Progenitor cell of endocrine pancreas (in vitro differentiated cells): ENCODE measurements at places on chromosomes 3 and 15. TPM values are rescaled to one million over a fixed set of nuclear protein-coding genes. Genes with fewer than 3 reads are reported as not detected.

The ZNF660 gene
- 22.6 and 27.1 TPM in 2 replicates for total RNA-seq

The GOLGA6L26 gene
- not detected in 2 replicates for total RNA-seq

The UNC13C gene
- total RNA-seq, result 7.3 and 7.7 TPM in 2 replicates

The HTR3E gene
- not detected in 2 replicates for total RNA-seq

The ABTB1 gene
- total RNA-seq, result 10.6 and 12.2 TPM in 2 replicates

DNA sequence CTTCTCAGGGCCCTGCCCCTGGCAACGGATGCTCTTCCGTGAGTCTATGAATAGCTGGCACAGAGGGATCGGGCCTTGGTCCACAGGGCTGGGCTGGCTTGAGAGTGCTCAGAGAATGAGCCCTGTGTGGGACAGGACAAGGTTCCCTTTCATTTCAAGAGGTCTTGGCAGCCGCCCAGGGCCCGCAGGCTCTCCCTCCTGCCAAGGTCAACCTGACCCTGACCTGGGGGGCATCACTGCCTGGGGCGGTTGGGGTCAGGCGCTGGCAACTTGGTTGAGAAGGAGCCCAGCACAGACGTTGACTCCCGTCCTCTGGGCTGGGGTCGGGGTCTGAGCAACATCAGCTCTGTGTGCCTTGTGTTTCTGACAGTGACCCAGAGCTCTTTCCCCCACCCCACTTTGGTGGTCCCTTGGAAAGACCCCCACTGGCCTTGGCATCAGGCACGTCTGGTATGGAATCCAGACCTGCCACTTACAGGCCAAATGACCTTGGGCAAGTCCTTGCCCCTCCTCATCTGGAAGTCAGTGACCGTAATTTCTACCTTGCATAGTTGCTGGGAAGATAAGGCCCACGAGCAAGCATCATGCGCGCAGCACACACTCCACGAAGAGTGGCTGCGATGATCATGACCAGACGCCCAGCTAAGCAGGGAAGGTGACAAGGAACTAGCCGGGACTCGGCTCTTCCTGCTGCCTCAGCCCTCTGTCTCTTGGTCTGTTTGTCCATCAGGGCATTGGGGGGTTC lies 36.4 kb downstream of the EPHB3 start:
- DNase-seq, result no peak

DNA sequence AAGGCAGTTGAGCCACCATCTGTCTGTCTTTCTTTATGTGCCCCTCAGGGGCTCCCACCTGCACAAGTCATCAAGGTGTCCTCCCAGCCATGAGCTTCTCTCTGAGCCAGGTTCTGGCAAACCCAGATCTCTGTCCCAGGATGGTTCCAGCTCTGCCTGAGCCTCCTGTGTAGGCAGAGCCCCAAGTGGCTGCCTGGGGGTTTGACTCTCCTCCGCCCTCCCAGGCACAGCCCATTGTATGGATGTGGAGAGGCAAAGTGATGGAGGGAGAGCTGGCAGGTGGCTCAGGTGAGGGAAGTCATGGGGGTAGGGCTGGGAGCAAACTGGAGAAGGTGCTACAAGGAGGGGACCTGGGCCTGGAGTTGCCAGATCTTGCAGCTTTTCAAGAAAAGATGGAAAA lies 56.9 kb downstream of the GRIP2 start:
- DNase-seq, result no peak

GRCh38 chr3:8453153-8453552 lies 48.5 kb upstream of the LMCD1 start:
- no peak for DNase-seq

DNA sequence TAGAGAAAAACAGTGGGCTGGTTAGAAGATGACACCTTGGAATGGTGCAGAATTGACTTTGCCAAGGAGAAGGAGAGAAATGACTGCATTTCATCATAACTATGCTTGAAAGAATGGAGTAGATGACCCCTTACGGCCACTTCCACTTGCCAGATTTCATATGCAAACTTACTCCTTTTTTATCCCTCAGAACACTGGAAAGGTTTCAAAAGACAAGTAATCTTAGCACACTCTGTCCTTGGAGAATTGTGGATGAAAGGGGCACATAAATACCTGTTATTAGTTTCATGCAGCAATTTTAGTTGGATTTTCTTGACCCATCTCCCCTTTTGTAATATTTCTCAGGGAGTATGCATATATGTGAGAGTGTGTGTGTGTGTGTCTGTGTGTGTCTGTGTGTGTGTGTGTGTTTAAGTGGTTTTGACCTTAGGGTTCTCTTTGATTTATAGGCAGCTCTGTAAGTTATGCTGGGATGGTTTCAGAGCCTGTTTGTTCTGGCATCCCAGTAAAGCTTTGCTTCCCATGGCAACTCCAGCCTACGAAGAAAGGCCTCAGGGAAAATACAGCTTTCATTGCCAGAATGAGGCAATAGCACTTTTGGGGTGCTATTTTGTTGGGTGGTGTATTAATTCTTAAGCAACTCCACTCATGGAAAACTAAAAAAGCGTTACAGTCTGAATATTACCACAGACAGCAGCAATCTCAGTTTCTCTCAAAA lies 122.2 kb upstream of the TP63 start:
- no peak for DNase-seq

GRCh38 chr15:99264125-99264524 lies 12.8 kb downstream of the LRRC28 start:
- DNase-seq, result no peak

GRCh38 chr3:189561256-189561655 lies 69.9 kb upstream of the TP63 start:
- no peak for DNase-seq

DNA sequence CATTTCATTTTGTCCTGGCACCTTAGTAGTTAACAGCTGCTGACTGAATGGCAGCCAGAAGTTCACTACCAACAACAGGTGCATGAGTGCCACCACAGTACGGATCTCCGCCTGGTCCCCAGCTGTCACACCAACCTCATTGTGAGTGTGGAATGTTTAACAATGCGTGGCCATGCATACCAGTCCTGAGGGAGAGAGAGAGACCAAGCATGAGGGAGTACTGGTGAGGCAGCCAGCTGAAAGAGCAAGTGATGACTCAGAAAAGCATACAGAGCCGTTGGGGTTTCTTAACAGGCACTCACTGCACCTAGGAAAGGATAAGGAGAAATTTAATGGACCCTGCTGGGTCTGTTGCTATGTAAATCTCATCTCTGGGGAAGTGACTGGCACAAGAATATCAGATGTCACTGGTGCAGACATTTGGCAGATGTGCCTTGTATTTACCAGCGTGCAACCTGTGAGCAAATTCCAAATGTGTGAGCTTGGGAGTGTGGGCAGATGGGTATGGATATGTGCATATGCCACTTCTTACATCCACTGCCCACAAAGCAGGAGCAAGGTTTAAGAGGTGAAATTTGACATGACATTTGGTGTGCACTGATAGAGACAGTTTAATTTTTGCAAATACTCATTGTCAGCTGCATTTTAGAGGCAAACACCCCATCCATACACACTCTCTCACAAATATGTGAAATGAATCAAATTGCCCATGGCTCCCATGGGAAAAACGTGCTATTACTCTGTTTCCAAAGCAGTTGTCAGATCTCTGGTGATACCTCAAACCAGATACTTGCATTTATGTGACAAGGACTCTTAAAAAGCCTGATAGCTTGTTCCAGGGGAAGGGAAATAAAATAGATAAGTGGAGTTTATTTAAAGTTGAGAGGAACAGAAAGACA lies 245.2 kb upstream of the ARPP21 start:
- no peak for DNase-seq

DNA sequence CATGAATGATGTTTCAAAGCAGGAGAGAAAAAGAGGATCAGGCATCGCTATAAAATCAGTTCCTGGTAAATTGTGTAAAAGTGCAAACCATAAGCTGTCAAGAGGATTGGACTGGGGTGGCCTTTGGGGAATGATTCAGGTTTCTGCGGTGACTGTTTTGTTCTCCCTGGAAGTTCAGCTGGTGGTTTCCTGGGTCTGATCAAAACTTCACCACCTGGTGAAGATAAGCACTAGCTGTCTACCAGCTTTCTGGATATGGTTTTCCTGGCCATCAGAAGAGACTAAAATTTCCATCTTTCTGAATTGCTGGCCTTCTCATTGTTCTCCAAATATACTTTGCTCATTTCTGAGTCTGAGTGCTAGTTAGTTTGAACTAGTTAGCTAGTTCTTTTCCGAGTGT lies 2.7 kb upstream of the NANOGP8 start:
- DNase-seq, result no peak

- no peak for DNase-seq
These were observed 596 bp upstream of the SGO1 start for GRCh38 chr3:20186600-20187004.

DNA sequence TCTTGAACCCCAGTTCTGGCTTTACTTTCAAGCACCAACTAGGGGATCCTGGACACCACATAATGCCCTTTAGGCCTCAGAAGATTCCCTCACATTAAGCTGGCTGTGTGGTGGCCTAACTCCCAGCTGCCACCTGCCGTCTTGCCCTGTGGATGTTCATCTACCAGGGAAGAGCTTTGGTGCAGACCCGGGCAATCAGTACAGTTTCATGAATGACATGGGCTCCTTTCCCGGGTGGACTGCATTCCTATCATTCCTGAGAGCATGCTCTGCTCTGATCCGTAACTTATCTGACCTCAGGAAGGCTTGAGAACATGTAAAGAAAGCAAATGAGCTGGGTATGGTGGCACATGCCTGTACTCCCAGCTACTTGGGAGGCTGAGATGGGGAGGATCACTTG lies 50.0 kb upstream of the GSK3B start:
- DNase-seq, result no peak

DNA sequence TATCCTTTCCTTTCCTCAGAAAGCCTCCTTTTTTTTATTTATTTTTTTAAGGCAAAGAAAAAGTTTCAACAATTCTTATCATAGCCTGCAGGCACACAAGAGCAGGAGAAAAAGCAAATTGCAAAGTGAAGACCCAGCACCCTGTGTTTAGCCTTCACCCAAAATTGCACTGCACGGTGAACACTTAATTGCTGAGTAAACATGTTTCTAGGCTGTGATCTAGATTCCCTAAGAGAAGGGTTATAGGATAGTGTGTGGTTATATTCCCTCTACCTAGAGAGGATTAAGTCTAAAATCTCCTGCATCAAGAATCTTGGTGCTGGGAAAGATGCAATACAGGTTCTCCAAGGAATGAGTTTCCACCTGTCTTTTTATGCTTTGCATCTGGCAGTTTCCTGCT lies 70.2 kb upstream of the BFSP2 start:
- DNase-seq, result no peak

DNA sequence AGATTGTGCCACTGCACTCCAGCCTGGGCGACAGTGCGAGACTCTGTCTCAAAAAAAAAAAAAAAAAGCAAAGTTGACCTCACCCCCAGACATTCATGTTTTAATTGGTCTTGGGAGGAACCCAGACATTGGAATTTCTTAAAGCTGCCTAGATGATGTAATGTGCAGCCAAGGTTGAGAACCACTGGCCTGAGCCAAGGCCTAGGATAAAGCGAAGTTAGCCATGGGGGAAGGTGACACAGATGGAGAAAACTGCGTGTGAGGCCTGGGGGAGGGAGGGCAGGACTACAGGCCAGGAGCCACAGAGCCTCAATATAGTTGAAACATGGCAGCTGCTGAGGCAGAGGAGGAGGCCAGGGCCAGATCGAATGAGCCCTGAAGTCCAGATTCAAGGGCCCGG lies 21.0 kb downstream of the GLB1 start:
- no peak for DNase-seq

DNA sequence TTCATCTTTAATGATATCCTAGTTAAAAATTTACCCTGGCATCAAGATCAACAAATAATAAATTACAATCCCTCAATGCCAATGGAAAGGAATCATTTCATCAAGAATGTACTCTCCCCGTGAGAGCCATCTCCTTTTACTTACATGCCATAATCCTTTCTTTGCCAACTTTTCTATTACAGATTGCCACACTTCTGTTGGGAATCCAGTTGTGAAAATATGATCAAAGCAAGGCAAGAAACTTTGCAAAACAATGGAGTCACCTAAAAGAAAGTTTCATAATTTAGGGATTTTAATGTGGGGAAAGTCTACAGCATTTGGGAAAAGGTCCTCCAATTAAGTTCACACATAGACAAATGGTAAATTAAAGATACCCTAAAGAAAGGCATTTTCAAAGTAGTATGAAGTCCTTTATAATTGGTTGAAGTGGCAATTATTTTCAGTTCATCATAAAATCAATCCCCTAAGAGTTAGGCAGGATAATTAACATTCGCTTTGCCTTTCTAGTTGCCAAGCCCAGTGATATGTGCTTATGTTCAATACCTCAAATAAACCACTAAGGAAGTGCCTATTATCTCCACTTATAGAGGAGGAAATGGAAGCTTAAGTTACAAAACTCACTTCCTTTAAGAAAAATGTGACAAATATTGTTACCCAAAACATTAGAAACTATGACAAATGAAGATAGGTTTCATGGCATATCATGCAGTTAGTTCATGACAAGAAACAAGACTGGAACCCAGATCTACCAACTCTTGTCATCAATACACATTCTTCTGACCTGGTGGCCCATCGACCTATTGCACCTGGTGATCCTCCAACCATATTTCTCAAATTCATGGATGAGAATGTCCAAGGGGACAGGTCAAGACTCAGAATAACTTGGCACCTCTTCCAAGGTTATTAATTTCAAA lies 49.1 kb downstream of the TRANK1 start:
- DNase-seq, result no peak
